GM19239 (cell line): ENCODE measurements at places on chromosomes 12 and 14.
A peak's percentile ranks its signal among the peaks of the same experiment; 100 is the strongest.

DNA sequence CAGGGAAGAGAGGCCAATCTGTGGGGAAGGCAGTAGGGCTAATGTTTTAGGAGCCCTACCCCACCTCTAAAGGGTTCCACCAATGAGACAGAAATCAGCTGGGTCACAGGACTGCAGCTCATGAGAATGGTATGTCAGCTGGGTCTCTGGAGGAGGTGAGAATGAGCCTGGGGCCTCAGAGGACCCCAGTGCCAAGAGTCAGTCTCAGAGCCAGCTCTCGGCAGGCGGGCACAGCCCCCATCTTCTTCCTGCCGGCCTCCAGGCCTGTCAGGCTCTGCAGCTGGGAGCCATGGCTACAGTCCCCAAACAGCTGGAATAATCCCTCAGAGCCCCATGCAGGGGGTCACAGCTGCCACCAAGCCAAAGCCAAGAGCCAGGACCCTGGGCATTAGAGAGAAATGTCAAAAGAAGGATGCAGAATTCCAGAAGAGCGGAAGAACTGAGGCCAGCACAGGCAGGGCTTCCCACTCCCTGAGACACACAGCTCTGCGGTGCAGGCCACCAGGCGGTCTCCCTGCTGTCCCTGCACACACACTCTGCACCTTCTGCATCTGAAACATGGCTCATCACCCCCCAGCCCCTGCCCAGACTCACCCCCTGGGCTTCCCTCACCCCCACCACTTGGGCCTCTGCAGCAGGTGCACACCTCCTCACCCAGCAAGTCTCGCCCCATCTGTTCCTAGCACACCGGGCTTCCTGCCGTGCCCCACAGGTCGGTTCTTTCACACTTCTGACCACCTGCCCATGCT is 26.0 kb downstream of the ITPK1 start:
- no peak for DNase-seq

DNA sequence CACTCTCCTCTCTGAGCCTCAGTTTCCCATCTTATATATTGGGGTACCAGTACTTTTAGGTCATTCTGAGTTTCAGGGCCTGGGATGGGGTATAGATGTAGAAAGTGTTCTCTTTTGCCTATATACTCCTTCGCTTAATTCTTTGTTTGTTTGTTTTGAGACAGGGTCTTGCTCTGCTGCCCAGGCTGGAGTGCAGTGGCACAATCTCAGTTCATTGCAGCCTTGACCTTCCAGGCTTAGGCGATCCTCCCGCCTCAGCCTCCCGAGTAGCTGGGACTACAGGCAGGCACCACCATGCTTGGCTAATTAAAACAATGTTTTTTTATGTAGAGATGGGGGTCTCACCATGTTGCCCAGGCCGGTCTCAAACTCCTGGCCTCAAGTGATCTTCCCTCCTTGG is 152.1 kb downstream of the AACS start:
- DNase-seq = no peak

- DNase-seq = no peak
Measured at GRCh38 chr12:132835076-132836025, 6.7 kb upstream of the GOLGA3 start.

DNA sequence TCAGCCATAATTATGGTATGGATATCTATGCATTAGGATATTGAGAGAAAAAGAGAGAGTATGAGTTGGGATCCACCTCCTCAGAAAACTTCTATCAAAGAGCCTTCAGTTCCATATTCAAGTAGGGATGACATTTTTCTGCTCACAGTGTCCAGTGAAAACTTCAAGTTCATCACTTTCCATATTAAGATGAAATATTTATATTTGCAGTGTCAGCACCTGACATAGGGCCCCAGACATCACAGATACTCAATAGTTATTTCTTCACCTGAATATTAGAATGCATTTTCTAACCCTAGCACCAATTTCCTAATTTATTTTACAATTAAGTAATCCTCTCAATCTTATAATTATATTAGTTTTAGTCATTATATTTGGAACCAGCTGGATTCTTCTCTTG is 318.0 kb upstream of the MGAT4C start:
- no peak for DNase-seq

GRCh38 chr12:89920866-89921265 is 212.2 kb upstream of the ATP2B1 start:
- no peak for DNase-seq

GRCh38 chr12:80400571-80400991 is 43.5 kb upstream of the PTPRQ start:
- no peak for DNase-seq

DNA sequence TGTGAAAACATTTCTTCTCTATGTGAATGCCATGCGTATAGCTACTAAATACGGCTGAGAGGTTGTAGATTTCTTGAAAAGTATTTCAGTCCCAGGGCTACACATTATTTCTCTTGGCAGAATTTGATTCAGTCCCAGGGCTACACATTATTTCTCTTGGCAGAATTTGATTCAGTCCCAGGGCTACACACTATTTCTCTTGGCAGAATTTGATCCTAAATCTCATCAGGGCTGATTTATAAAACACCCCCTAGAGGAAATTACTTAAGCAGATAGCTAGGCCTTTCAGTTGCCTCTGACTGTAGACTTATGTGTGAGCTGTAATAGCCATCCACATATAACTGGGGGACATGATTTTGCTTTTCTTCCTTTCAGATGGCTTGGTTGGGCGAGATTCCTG is 50.4 kb downstream of the AK7 start:
- no peak for DNase-seq

DNA sequence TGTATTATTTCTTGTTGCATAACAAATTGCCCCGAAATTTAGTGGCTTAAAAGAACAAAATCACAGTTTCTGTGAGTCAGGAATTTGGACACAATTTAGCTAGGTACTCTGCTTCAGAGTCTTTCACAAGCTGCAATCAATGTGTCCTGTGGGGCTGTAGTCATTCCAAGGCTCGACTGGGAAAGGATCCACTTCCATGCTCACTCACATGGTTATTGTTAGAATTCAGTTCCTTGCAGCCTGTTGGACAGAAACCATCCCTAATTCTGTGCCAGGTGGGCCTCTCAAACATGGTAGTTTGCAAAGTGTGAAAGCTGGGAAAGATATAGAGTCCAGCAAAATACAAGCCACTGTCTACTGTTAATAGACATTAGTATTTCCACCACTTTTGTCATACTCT is 59.7 kb upstream of the ARID2 start:
- DNase-seq = no peak

DNA sequence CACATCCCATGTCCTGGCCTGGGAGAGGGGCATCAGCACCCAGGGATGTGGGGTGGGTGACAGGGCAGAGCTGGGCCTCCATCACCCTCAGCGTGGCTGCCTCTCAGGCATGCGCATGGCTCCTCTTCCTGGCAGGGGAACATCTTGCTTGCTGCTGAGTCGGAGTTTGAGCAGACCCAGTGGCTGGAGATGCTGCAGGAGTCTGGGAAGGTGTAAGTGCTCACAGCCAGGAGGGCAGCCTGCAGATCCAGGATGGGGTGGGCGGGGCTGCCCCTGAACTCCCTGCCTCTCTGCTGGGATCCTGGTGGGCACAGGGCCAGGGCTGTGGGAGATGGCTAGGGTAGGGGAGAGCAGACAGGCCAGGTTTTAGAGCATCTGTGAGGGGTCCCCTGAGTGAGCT is 16.2 kb downstream of the PLEKHD1 start:
- DNase-seq = no peak

DNA sequence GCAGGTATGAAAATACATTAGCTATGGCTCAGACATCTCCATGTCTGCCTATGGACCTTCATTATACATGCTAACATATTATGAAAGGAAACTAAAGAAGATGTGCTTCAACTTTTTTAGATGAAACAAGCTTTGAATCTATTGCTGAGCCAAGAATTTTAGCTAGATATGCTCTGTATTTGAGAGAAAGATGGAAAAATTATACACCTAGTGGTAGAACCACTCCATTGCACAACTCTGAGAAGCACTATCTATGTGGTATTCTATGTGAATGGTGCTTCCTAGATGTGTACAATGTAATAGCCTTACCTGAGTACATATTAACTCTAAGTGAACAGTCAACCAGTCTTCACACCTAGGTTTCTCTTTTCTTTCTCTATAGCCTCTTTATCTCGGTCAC is 17.3 kb downstream of the EPYC start:
- DNase-seq = no peak

DNA sequence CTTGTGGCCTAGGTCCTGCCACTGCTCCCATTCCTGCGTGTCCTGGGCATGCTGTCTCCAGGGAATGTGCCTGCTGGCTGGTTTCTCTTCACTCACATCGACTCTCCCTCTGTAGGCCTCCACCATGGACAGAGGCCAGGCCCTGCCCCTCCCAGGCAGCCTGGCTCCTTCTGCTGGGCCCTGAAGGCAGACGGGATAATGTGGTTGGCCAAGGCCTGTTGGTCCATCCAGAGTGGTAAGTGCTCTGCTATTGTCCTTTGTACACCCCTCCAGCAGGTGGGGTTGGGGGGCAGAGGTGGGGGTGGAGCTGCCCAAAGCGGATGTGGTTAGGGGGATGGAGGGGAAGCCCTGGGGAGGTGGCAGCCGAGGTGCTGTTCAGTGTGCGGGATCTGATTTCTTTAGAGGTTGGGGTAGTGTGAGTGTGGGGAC is 9.5 kb upstream of the NR4A1 start:
- peak; percentile 73 for DNase-seq

GRCh38 chr12:34398706-34399630 is 376.7 kb downstream of the ALG10 start:
- no peak for DNase-seq

DNA sequence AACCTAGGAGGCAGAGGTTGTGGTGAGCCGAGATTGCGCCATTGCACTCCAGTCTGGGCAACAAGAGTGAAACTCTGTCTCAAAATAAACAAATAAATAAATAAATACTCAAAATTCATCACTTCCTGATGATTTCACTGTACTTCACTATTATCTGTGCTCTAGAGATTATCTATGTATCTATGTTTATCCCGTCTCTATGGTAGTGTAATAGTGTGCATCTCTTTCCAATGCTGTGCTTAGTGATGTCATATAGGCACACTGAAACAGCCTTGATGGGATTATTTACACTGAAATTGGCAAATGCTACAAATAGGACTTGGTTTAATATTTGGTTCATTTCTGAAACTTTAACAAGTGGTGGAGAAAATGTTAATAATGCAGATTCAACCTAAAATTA is 6.5 kb downstream of the CAPS2 start:
- no peak for DNase-seq

DNA sequence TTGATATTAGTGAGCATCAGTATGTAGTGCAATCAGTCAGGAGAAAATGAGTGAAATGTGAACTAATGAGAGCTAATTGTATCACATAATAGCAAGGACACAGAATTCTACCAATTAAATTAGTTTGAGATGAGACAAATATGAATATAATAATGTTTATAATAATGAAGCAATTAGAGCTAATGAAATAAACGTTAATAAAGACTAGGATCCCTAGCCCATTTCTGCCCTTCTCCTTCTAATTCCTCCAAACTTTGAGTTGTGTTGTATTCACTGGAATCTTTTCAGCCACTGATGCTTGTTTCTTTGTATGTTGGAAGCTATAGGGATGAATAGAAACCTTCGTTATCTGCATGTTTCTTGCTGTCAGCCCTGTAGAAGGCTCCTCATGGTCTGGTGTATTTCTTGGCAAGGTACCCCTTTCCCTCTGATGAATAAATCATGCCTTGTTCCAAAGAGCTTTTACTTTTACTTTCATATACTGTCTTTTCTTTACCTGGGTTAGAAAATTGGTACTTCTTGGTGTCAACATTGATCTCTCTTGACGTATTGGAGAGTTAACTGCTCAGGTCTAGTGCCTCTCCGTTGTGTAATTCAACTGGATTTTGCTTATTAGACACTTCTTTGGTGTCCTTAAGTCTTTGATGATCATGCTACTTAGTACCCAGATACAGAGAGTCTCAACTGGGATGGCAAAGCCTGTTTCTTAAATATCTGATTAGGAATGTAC is 154.8 kb downstream of the PTCSC3 start:
- no peak for DNase-seq

DNA sequence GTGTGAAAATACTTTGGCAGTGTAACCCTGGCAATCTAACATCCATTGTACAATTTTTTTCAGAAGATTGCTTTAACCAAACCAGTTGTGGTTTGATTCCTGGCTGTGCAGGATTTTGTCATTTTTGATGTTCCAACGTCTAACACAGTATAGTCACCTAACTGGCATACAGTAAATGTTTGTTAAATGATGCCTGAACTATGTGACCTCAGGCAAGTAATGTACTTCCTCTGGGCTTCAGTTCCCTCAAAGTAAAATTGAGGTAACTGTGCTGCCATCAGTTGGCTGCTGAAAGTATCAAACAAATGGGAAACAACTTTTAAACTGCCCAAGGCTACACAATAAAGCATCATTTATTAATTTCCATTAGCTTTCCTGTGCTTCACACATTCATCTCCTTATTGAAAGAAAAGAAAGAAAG is 4.3 kb downstream of the TM7SF3 start:
- DNase-seq = no peak

- no peak for DNase-seq
Measured at GRCh38 chr14:33738029-33738428, 212.8 kb downstream of the EGLN3 start.

DNA sequence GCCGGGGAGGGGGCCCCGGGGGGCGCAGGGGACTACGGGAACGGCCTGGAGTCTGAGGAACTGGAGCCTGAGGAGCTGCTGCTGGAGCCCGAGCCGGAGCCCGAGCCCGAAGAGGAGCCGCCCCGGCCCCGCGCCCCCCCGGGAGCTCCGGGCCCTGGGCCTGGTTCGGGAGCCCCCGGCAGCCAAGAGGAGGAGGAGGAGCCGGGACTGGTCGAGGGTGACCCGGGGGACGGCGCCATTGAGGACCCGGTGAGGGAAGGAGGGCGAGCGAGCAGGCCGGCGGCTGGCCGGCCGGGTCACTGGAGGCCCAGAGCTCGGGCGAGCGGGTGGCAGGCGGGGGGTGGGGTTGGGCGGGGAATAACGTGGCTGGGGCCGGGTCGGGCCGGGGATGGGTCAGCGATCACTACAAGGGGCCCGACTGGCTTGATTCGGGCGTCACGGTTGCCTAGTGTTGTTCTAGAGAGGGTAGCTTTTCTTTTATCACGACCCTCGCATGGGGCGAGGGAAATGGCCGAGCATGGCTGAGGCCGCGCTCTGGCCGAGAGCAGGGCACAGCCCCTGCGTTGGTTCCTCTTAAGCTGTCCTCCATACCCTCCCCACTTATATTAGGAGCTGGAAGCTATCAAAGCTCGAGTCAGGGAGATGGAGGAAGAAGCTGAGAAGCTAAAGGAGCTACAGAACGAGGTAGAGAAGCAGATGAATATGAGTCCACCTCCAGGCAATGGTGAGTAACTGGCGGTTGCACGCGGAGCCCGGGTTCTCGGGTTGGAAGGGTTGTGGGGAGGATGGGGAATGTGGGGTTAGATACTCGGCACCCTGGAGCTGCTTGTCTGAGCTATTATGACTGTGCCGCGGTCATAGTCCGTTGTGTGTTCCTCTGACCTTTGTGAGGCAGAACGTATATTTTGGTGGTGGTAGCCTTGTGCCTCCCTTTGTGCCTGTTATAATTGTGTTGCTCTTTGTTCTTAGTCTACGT is 603 bp downstream of the PABPN1 start:
- no peak for DNase-seq

DNA sequence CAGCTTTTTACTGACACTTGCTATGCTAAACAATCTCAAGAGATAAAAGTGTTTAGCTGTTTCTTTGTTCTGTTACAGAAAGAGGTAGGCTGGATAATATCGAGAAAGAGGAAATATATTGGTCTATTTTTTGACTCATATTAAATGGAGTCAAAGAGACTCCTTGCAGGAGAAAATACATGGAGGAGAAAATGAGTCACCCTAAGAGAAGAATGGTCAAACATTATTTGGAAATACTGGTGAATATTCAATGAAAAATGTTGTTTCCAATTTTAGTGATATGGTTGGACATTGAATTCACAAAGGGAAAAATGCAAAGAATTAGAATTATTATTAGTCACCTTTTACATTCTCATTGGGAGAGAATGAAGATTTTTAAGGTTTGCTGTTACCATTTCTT is 3.2 kb downstream of the KCNJ8 start:
- no peak for DNase-seq

GRCh38 chr14:38248321-38249028 is 7.4 kb downstream of the CLEC14A start:
- DNase-seq = no peak
